ENCODE measurements at places on chromosomes 1 and 21. TPM values are rescaled to one million over a fixed set of nuclear protein-coding genes. Genes with fewer than 3 reads are reported as not detected.

GRCh38 chr1:160377585-160378206, 10.8 kb downstream of the NHLH1 start:
- DNase-seq: no peak

DNA sequence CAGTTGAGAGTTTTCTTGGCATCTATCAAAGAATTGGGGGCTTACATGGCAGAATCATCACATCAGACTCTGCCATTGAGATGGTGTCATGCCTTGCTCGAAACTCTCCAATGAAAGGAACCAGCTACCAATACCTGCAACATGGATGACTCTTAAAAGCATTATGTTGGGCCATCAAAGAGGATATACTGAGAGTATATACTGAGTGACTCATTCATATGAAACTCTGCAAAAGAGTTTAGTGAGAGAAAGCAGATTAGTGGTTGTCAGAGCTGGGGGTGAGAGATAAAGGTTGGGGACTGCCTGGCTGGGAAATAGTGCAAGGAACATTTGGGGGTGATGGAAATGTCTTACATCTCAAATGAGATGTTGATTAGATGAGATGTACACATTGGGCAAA, 14.7 kb upstream of the HMGB4 start:
- DNase-seq: no peak

DNA sequence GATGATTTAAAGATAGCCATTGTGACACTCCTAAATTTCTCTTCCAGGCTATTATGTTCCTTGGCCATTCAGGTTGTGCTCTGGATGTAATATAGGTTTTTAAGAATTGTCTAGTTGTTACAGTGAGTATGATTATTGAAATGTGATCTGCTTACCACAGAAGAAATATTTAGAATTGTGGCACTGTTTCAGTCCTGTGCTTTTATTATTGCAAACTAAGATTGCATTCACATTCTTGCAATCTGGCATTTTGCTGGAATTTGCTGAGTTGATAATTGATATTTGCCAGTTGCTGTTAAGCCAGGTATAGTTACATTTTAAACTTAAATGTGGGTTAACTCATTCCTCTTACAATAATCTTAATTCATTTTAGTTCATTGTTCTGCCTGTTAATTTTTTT, 22.3 kb downstream of the EXO1 start:
- DNase-seq: no peak

DNA sequence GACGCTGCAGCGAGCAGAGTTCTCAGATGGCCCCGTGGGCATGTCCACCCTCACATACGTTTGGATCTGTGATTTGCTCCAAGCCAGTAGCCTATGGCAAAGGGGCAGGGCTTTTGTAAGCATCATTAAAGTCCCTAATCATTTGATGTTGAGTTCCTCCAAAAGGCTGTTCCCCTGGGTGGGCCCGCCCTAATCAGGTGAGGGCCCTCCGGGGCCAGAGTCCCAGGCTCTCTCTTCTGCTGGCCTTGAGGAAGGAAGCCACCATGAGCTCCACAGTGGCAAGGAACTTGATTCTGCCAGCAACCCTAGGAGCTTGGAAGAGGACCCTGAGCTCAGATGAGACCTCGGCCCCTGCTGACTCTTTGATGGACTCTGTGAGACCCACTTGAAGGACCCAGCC, 25.4 kb upstream of the AJAP1 start:
- no peak for DNase-seq

- no peak for DNase-seq
These were observed 22.5 kb upstream of the FRRS1 start for GRCh38 chr1:99788896-99789295.

GRCh38 chr1:111199881-111200801, at the start of gene DENND2D:
TSS of gene DENND2D (minus strand) at chr1:111200646. CDS start at chr1:111200459, 187 bp downstream.
- DNase-seq: peak; percentile 54

- DNase-seq: peak; percentile 29
These were observed 6.7 kb downstream of the ZNF648 start for GRCh38 chr1:182054698-182055326.

DNA sequence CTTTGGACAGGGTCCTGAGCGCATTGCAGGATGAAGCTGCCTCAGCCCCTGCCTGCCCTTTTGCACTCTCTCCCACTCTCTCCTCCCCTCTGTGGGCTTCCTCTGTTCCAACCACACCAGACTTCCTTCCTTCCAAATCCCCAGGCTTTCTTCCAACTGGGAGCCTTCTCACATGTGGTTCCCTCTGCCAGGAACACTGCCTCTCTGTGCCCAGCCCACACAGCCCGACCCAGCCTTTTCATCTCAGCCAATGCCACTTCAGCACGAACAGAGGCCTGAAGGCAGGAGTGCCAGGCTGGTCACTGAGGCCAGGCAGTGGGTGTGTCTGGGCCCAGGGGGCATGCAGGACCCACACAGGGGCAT, 5.9 kb downstream of the SELENON start:
- DNase-seq: no peak

GRCh38 chr1:55243655-55244054, 28.5 kb upstream of the USP24 start:
- DNase-seq: no peak

DNA sequence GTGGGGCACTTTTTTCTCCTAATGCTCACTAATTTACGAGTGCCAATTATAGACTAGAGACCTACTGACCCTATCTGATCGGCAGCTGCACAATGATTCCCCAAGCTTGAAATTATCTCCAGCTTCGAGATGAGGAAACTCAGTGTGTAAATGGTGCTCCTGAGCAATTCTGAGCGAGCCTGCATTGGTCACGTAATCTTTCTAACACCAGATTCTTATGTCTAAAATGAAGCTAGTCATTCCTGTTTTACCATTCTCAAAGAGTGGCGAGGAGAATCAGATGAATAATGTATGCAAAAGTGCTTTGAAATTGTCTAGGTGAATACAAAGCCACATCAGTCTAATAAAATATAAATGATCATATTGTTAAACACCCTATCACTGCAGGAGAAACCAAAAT, 318.1 kb upstream of the FAM78B start:
- DNase-seq: no peak

GRCh38 chr1:229141689-229142377, 129.1 kb upstream of the RAB4A start:
- DNase-seq: no peak

GRCh38 chr1:98827041-98827440, 165.5 kb downstream of the SNX7 start:
- DNase-seq: no peak

DNA sequence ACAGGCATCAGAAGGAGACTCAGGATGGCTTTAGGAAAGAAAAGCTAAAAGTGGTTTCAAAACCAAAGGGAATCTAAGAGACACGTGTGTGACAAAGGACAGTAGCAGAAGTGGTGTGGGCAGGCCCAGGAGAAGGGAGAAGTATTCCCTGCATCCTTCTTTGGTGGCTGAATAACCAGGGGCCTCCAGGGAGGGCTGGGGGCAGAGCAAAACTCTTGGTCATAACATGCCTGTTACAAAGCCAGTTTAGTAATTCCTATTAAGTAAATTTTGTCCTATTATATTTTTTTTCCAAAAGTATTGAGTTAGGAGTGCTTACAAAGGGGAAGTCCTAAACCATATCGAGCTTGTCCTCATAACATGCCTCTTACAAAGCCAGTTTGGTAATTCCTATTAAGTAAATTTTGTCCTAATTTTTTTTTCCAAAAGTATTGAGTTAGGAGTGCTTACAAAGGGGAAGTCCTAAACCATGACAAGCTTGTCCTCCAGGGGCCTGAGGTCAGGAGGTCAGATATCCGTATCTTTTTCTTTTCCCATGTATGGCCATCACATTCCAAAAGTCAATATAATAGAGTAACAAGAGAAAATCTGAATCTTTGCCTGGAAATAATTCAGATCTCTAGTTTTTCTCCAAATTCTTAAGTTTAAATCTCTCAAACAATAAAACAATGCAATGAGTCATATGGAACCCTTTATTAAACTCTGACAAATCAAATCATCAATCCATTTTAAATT, 509.2 kb downstream of the LTN1 start:
- DNase-seq: no peak

GRCh38 chr1:186187601-186188000, 187.5 kb downstream of the TPR start:
- DNase-seq: no peak

GRCh38 chr1:234507626-234508387, 28.8 kb upstream of the TARBP1 start:
- DNase-seq: no peak

DNA sequence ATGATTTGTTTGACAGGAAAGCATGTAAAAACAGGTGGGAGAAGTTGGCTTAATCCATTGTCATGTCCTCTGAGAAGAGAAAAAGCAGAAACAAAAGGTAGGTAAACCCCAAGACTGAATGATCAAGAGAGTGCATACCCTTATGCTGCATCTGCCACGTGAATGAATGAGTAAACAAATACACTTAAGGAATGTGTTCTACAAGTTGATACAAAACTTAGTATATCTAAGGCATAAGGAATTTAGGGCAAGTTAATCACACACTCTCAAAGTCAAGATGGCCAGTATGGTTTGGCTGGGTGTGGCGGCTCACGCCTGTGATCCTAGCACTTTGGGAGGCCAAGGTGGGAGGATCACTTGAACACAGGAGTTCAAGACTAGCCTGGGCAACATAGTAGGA, 34.2 kb downstream of the HMCN1 start:
- DNase-seq: no peak

DNA sequence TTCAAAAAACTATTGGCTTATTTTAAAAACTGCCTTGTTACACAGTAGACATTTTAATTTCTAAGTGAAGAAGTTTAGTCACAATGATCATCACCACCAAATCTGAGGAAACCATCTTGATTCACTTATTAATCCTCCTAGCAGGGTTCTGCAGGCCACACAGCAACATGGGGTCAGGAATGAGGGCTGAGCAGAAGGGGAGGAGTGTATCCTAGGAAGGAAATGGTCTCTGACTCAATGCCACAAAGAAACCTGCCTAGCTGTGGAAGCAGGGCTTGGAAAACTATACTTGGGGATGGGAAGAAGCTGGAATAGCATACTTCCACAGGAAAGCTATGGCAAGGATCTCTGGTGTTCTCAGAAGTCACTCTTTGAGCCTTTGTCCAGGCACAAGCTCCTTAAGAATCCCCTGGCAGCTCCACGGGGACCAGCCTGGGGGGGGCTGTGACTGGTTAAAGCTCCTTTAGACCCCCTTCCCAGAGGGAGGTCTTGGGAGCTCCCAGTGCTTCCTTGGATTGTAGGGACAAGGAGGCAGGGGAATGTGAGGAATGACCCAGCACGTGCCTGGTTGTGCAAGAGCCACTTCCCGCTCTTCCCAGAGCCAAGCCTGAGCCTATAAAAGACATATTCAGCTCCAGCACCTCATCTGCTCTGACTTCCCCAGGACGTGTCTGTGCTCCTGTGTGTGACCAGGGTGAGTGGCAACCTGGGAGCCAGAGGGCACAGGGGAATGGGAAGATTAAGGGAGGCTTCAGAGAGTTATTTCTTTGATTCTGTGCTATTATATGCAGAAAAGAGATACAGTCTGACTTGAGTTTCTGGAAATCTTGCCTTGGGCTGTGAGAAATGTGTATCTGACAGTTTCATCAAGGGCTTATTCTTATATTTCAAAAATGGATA, at the start of gene LCE2A:
Gene LCE2A, plus strand, starts transcription at position 645 of the 900 bp plus-strand sequence. CDS start 557 bp downstream, outside the sequence.
- DNase-seq: no peak

- DNase-seq: no peak
These were observed 306.2 kb downstream of the PTPRU start for GRCh38 chr1:29542548-29542947.

DNA sequence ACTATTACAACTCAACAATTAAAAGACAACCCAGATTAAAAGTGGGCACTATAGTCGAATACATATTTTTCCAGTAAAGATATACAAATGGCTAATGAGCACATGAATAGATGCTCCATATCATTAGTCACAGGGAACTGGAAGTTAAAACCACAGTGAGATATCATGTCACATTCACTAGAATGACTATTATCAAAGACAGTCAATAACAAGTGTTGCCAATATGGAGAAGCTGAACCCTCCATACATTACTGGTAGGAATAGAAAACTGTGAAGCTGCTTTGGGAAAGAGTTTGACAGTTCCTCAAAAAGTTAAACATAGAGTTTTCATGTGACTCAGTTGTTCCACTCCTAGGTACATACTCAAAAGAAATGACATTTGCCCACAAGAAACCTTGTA, 30.6 kb upstream of the MRPS6 start:
- no peak for DNase-seq

- DNase-seq: no peak
These were observed 46.7 kb upstream of the ITPKB start for GRCh38 chr1:226785805-226786204.

GRCh38 chr1:118297521-118297920, 112.5 kb upstream of the SPAG17 start:
- DNase-seq: no peak

DNA sequence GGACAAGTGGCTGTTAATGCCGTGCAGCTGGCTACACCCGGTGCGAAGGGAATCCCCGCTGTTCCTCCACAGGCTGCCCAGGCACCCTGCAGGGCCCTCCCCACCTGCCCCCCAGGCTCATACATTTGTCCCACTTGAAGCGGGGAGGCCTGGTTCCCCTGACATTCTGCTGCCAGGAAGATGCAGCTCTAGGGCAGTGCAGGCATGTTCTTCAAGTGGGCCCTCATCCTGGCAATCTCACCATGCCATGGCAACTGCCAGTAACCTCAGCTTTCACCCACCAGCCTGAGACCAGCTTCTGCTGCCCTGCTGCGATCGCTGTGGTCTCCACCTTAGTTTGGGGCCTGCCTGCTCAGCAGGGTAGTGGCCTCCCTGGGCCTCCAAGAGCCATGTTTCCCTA, 151.9 kb upstream of the COL6A1 start:
- DNase-seq: no peak

DNA sequence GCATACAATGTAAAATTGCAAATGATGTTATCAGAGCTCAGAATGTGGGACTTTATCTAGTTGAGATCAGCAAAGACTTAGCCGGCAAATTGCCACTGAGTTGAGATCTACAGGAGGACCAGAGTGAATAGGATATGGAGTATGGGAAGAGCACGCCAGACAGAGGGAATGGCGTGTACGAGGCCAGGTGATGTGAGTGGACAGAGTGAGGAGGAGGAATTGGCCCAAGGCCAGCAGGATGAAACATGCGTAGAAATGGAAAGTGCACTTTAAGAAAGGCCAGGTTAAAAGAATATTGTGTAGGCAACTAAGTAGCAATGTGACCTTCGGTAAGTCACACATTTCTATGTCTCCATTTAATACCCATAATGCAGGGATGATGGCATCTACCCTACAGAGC, 211.0 kb downstream of the ZP4 start:
- DNase-seq: no peak

DNA sequence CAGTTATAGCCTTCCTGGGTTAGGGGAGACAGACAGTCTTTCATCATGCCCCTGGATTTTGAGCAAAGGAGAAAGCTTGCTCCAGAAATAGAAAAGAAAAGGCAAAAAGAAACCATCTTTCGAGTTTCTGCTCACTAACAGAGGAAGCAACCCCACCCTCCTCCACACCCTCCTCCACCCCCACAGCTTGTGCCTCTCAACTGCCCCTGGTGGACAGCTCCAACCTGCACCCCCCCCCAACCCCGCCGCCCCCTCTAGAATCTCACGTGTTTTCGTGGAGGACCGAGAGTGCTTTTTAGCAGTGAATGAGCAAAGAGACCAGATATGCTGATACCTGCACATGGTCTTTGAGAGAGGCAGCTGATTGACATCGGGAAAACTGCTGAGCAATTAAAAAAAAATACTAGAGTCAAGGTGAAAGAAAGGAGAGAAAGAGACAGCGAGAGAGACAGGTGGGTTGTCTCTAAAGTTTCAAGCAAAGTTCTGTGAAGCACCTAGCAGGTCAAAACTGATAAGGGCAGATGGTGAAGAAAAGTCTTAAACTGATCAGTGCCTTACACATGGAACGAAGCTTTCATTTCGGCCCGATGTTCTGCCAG, 358.3 kb downstream of the KIF26B start:
- DNase-seq: no peak

FMO2 gene
- total RNA-seq: not detected

HFM1 gene
- not detected for total RNA-seq

SASS6 gene
- total RNA-seq: 13.1 TPM

RIPPLY3 gene
- total RNA-seq: not detected

Measured in CD8-positive, alpha-beta memory T cell (primary cell).